ENCODE measurements at places on chromosomes 7 and 10.

GRCh38 chr10:77297393-77297739 lies 340.2 kb downstream of the KCNMA1 start:
- DNase-seq: no peak

DNA sequence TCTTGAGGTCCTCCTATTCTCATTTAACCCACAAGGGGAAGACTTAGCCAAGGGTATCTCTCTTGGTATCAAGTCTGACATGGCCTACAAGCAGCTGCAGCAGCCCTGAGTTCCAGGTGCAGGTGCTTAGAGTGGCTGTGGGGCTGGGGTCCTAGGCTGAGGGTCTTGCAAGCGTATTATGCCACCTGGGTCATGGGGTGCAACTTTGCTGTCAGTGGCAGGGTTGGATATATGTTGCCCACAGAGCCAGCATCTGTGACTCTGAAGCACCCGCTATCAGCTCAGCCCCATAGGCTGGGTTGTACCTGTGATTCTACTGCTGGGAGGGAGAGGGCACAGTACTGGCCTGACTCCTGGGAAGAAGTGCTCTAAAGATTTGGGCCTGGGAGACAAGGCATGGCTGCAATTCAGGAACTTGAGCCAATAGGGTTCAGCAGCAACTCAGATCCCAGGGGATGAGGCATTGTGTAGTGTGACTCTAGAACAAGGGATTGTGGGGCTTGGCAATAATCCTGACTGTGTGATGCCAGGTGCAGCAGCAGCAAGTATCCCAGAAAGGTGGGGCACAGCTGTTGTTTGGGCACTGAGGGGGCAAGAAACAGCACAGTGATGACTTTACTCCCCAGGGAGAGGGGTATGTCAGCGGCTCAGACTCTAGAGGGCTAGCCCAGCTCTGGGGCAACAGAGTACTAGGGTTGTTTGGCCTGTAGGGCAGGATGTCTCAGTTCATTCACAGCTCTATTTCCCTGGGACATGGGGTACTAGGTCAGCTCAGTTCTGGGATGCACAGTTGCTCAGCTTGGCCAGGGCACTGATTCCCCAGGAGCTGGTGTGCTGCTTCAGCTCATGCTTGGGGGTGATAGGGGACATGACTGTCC lies 41.4 kb downstream of the NEURL1 start:
- DNase-seq: no peak

GRCh38 chr7:37916017-37916672 lies 472 bp downstream of the SFRP4 start:
- DNase-seq: no peak

DNA sequence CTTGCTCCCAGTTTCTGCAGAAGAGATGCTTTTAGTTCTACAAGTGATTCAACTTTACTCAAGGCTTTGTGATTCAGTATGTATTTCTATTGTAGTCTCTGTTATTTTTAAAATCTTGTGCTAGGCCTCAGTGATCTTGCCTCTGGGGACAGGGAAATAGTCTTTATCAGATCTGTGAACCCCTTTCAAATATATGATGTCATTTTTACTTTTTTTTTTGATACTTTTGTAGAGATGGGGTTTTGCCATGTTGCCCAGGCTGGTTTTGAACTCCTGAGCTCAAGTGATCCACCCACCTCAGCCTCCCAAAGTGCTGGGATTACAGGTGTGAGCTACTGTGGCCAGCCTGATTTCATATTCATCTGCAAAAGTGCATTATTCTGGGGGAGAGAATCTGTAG lies 3.4 kb downstream of the SNX10 start:
- no peak for DNase-seq

DNA sequence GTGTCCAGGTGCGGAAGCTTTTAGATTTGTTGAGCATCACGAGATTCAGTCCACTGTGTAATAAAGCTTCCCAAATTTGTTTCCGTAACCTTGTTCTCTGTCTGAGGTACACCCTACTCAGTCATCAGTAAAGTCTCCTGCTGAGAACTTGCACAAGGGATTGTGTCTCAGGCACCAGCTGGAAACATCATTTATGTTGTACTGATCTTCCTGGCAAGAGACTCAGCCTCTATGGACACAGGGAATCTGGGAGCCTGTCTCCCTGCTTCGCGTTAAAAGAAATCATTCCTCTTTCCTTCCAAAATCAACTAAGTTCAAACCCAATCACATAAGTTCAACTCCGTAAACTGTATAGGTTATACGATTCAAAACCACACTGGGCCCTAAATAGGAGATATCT lies 336.8 kb downstream of the GPR37 start:
- DNase-seq: no peak

DNA sequence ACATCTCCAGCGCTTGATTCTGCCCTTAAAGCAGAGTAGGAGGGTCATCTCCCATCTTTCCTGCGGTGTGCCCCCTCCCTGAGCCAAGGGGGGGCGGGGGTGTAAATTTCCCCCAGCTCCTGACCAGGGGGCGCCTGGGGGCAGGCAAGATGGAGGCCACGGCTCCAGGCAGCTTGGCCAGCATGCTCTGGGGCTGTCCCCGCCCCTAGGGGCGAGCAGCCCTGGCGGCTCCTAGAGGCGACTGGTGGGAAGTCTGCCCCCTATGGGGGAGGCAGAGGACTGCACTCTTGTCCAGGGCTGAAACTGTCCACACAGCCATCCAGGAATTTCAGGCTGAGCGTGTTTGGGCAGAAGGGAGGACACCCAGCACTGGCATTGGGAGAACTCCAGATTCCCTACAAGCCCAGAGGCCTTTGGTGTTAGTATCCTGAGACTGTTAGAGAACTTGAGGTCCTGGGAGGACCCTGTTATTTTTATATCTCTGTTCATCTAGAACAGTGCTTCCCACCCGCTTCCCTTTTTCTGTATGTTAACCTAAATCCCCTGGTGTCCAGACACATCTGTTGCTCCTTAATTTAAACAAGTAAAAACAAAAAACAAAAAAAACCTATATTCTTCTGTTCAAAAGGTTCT lies 4.6 kb downstream of the STRA8 start:
- DNase-seq: peak; percentile 66

DNA sequence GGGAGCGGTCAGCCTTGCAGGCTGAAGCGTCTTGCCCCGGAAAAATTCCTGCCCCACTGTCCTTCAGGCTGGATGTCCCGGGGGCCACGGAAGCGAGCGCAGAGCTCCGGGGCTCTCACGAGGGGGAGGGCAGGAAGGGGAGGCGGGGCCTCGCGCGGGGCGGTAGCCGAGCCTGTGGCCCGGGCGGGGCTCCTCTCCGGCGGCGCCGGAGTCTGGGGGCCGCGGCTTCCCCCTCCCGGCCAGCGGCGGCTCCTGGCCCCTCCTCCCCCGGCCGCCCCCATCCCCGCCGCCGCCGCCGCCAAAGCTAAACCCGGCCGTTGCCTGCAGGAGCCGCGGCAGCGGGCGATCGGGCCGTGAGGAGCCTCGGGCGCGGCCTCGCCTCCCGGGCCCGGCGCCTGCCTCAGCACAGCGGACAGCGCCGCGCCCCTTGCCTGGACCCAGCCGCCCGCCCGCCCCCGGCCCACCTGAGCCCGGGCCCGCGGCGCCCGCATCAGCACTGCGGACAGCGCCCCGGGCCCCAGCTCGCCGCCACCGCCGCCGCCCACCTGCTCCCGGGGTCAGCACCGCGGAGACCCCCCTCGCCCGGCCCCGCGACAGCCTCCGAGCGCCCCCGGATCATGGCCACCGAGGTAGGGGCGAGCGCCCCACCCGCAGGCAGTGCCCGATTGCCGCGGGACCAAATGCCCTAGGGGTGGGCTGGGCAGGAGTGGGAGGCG lies at the start of gene GOLGA7B:
GOLGA7B (plus strand) TSS at position 157 of the 716 bp plus-strand sequence; CDS start at position 618, 461 bp downstream.
- no peak for DNase-seq

- DNase-seq: no peak
Measured at GRCh38 chr7:149772956-149773434, 393 bp downstream of the ZNF467 start.

DNA sequence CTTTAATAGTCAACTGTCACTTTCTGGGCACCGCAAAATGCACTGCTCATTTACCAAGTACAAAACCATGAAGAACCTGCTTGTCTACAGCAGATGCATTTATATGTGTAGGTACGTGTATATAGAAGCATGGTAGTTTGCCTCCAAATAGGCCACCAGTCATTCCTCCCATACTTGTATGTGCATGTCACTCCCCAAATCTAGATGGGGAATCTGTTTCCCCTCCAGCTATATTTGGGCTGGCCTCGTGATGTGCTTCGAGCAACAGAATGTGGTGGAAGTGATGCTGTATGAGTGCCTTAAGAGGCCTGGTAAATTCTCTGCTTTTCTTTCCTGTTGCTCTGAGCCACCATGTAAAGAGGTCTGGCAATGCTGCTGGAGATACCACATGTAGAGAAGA lies 47.1 kb downstream of the PSMC2 start:
- DNase-seq: no peak

GRCh38 chr7:71896535-71896934 lies 515.6 kb downstream of the CALN1 start:
- DNase-seq: peak; percentile 60

- no peak for DNase-seq
Measured at GRCh38 chr7:73369009-73369408, 41.0 kb downstream of the FKBP6 start.

- DNase-seq: no peak
Measured at GRCh38 chr10:130240409-130240808, 104.2 kb downstream of the GLRX3 start.

DNA sequence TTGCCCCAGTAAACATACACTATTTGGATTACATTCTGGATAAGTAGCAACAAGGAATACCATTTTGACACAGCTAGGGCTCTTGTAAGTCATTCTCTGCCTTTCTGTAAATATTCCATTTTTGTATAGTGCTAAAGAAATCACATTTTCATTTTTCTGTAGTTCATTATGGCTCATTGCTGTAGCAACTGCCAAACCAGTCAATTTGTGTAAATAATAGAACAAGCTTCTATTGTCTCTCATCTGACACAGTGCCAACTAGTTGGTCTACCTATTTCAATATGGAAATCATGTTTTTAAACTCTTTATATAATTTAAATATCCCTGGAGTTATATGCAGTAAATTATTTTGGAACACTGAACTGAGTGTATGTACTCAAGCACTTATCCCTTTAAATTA lies 193.7 kb downstream of the RELN start:
- DNase-seq: no peak

- DNase-seq: peak; percentile 70
Measured at GRCh38 chr10:118568327-118568848, 27.1 kb downstream of the PRLHR start.

GRCh38 chr10:101834341-101834740 lies 9.3 kb downstream of the KCNIP2 start:
- no peak for DNase-seq

GRCh38 chr10:121442086-121442935 lies 155.9 kb downstream of the FGFR2 start:
- DNase-seq: no peak

GRCh38 chr7:139515266-139515665 lies 8.2 kb upstream of the CLEC2L start:
- no peak for DNase-seq

GRCh38 chr7:13279854-13280435 lies 592.5 kb downstream of the ARL4A start:
- no peak for DNase-seq

GRCh38 chr10:48594371-48594770 lies 10.5 kb downstream of the ARHGAP22 start:
- DNase-seq: no peak

- DNase-seq: no peak
Measured at GRCh38 chr10:76071653-76072365, 640.4 kb downstream of the LRMDA start.

- no peak for DNase-seq
Measured at GRCh38 chr7:97771576-97771975, 39.7 kb downstream of the TAC1 start.

DNA sequence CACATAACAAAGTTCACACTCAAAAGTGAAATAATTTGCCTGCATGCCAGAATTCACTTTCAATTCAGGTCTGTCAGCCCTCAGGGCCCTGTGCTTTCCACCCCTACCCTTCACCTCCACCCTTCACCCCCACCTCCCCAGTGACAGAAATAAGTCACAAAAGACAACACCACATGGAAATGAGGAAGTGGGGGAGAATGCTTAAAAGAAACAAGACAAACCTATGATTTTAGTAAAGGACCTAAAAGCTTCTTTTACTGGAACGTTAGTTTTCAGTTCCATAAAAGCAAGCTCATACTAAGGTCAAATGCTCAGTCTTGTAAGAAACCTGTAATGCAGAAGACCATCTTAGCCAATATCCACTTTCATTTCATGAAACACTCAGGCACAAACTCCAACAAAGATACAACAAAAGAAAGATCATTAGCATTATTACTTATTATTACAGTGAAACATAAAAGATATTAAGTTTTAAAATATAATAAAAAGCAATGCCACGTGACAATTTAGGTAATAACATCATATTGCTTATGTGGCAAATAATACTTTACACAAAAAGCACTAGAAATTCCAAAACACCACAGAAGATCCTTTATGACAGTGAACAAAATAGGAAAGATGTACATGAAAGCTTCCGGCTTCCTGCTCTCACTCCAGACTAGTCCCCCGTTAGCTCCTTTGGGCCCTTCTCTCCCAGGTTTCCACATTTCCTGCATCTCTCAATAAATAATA lies 112.1 kb downstream of the LMBR1 start:
- no peak for DNase-seq

- no peak for DNase-seq
Measured at GRCh38 chr10:69896606-69897231, 95.0 kb downstream of the COL13A1 start.

GRCh38 chr7:133051066-133051465 lies 30.8 kb downstream of the CHCHD3 start:
- no peak for DNase-seq

- no peak for DNase-seq
Measured at GRCh38 chr7:85186083-85186520, 754 bp downstream of the SEMA3D start.

DNA sequence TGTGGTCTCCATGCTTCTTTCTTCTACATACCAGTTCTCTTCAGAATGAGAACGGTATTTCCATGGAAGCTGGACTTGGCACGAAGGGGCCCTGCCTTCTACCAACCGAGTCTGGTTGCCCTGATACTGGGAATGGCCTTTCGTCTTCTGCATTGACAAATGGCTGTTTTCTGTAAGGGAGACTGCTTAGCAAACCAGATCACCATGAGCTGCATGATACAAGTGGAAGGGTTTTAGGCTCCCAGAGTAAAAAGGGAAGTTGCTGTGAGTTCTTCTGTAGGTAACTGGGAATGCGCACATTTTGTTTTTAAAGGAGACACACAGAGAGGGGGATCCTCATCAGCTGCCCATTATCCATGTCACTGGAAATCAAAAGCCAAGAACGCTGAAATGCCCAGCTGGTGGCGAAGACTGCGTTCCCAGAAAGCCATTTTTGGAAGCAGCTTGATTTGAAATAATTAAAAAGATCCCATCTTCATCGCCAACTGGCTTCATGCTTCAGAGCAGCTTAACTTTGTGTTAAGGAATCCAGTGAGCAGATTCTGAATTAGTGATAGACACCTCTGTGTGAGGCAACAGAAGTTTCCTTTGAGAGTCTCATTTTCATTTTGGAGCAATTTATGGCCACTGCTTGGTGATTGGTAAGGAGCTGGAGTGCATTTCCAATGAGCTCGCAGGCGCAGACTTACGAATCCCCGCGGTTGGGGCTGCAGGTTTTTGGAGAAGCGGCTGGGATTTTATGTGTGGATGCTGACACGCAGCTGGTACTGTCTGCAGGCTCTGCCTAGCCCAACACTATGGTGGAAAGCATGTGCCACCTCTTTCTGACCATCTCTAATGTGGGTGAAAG lies 672.7 kb upstream of the FOXK1 start:
- DNase-seq: no peak

GRCh38 chr10:8088504-8088903 lies 34.0 kb downstream of the GATA3 start:
- no peak for DNase-seq
